ENCODE measurements at places on chromosomes 11 and 22.

GRCh38 chr11:83285771-83286528 is at the start of gene CCDC90B:
CCDC90B (minus strand) TSS chr11:83286367; CDS start chr11:83285972, 395 bp downstream.
- DNase-seq, result peak; percentile 96

GRCh38 chr22:35308480-35309021 is 8.9 kb downstream of the TOM1 start:
- DNase-seq, result no peak

DNA sequence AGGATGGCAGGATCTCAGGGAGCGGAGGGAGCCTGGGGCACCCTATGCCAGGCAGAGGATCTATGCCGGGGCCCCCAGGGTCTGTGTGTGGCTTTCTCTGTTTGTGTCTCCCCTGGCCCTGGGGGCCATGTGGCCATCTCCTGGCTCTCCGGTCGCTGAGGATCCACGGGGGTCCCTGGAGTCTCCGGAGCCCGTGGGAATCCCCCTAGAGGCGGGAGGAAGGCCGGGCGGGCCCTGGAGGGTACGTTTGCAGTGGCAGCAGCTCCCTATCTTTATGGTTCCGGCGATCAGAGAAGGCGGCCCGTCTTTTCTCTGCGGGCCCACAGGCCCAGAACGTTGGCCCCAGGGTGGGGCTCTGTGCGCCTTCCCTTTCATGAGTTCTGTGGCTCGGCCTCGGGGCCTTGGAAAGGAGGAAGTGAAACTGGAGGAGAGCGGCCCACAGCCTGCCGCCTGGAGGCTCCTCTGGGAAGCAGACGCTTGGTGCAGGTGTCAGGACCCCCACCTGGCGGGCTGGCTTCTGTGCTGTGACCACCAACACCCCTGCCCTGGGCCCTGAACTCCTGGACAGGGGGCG is 82.1 kb downstream of the KCNQ1 start:
- no peak for DNase-seq

DNA sequence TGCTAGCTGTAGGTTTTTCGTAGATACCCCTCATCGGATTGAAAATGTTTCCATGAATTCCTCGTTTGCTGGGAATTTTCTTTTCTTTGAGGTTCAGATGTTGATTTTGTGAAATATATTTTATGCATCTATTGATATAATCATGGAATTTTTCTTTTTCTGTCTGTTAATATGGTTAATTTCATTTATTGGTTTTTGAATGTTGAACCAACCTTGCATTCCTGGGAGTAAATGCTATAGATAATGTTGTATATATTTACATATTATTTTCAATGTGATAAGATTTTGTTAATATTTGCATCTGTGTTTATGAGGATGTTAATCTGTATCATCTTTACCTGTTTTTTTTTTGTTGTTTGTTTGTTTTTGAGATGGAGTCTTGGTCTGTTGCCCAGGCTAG is 10.6 kb upstream of the NDUFA6 start:
- no peak for DNase-seq

- DNase-seq, result peak; percentile 81
These were observed 27.1 kb downstream of the ARAP1 start for GRCh38 chr11:72724851-72725723.

GRCh38 chr22:49101225-49101624 is 726.4 kb downstream of the BRD1 start:
- no peak for DNase-seq

GRCh38 chr11:105969756-105970155 is 52.3 kb downstream of the MSANTD4 start:
- no peak for DNase-seq

DNA sequence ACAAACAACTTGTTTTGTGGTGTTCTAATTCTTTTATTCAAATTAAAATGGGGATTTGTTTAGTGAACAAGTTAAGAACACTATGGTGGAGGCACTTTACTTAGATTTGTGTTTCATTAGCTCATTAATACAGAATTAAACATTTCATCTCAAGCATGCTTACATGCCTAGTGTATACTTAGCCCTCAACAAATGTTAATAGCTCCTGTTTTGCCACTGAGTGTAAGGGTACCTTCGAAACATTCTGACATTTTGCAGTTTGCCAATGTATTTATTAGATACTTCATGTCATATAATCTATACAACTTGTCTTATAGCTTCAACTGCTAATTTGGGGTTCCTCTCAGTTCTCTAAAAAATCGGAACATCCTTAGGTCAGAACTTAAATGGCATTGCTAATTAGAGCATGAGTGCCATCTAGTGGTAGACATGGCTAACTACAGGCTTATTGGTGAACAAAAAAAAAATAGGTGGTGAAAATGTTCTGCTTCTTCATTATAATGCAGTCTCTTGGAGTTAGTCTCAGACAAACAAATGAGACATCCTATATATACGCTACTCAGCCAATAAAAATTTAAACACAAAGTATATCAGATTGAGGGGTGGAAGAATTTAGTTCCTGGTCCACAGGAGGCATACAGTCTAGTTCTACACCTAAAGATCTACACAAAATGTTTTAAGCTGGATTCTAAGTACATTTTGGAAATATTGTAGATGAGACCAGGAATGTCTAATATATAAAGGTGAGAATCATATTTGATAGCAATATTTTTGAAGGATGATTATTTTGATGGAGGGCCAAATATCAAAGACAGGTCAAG is 4.9 kb upstream of the CNTN5 start:
- DNase-seq, result peak; percentile 35

DNA sequence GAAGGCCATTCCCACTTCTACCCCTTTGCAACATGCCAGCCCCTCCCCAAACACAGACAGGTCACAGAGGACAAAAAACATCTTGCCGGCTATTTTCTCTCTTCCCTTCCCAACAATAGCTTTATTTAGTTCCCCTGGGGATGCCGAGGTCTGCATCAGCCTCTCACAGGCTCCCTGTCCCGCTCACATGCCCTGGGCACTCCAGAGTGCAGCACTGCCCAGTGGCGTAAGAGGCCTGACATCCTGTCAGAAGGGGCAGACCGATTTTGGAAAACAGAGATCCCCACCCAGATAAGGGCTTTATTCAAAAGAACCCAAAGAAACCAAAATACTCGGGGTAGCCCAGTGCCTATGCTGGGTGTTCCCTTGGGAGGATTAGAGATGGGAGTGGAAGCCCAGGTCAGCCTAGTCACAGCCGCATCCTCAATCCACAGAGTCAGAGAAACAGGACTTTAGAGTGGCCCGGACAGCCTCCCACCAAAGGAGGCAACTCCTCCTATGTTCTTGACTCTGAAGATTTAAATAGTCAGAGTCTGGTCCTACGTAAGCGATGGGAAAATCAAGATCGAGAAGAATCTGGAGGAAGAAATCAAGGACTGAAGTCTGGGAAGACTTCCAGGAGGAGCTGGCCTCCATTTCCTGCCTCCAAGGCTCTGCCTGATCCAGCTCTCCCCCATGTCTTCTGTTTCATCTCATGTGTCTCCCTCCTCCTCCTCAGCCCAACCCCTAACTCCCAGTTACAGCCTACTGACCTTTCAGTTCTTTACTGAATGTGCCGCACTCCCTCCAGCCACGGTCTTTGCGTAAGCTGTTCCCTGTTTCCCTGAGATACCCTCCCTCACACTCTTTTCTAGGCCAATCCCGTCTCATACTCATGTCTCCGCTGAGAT is 129.3 kb downstream of the FBXO7 start:
- no peak for DNase-seq

- no peak for DNase-seq
These were observed 1.7 kb upstream of the WEE1 start for GRCh38 chr11:9571763-9572115.

DNA sequence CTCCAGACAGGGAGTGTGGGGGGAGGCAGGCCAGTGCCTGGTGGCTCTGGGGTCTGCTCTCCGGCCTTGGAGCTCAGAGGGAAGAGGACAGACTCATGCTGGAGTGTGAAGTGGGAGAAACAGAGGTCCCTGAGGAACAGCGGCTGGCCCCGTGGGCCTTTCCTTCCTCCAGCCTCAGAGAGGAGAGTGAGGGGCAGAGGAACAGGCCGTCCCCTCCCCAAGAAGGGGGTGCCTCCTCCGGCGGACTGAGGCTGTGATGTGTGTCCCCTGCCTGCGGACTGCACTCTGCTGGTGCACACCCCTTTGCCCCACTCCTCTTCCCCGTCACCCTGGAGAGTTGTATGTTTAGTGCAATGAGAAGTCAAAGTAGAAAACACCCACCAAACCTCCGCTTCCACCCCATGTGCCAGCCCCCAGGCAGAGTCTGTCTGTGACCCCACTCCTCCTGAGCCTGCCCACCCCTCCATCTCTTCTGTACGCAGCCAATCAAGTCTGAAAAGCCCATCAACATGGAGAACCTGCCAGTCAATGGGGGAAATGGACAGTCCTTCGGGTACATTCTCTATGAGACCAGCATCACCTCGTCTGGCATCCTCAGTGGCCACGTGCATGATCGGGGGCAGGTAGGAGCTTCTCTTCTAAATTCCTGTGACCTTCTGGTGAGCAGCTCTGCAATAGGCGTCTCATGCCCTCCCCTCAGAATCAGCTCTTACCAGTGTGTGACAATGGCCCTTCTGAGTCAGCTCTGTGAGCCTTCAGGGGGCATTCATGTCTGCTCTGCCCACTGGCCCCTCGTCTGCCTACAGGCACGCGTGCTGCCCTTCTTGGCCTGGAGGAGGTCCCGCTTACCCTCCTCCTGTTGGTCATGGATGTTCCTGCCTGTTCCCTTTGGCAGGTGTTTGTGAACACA is 39.0 kb downstream of the GLB1L2 start:
- no peak for DNase-seq

DNA sequence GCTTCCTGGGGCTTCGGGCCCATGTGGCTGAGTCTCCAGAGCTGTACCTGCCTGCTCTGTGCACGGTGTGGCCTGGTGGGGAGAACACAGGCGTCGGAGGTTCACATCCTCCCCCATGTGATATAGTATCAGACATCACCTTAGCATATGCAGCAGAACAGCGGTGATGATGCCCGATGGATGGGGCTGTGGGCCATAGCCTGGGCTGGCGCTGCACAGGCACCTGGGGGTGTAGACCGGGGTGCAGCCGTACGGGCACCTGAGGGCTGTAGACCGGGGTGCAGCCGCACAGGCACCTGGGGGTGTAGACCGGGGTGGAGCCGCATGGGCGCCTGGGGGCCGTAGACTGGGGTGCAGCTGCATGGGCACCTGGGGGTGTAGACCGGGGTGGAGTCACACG is 29.2 kb downstream of the NADSYN1 start:
- DNase-seq, result no peak

GRCh38 chr11:111406589-111406988 is 27.5 kb upstream of the POU2AF1 start:
- DNase-seq, result no peak

DNA sequence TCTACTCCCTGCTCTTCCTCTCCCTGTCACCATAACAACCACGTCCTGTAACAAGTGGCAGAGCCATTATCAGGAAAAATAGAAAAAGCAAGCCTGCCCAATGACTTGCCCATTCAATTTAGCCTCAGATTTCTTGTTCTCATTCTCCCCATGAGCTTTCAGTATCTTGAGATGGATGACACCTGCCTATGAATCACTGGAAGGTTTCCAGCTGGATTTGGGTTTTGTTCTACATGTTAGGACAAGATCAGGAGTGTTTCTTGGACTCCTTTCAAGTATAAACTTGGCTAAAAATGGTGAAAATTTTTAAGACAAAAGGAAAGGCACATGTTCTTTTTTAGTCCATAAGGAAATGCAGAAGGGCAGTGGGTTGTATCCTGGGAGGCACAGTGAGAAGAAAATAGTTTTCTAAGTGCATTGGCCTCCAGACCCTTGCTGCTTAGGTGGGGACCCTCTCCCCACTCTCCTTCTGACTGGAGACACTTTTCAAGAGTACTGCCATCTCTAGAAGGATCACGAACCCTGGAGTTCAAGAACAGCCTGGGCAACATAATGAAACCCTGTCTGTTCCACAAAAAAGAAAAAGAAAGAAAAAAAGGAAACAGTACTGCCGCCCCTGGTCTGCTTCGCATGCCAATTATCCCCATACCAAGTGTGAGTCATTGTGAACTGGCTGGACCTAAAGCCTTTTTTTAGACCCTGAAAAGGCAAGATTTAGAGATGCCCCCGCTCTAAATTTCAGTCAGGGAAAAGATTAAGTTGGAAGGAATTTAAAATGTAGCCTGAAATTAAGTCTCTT is 51.0 kb downstream of the MTNR1B start:
- DNase-seq, result no peak

GRCh38 chr11:88179141-88179540 is 3.9 kb upstream of the RAB38 start:
- DNase-seq, result peak; percentile 91

DNA sequence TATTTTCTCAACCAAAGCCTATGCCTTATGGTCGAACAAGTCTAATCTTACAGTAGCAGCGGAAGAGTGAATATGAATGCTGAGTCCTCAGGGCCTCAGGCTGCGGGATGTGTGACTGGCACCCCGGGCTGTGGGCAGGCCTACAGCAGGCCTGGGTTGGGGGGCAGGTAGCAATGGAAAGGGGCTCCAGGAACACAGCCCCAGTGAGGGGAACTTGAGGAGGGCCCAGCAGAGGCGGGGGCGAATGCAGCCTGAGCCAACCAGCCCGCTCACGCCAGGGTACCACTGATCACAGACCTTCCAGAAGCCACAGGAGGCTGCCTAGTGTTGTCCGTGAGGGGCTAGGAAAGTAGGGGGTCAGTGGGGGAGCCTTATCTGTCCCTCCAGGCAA is 11.3 kb upstream of the CD5 start:
- DNase-seq, result no peak

- peak; percentile 24 for DNase-seq
These were observed 79.0 kb downstream of the AASDHPPT start for GRCh38 chr11:106156290-106156937.

DNA sequence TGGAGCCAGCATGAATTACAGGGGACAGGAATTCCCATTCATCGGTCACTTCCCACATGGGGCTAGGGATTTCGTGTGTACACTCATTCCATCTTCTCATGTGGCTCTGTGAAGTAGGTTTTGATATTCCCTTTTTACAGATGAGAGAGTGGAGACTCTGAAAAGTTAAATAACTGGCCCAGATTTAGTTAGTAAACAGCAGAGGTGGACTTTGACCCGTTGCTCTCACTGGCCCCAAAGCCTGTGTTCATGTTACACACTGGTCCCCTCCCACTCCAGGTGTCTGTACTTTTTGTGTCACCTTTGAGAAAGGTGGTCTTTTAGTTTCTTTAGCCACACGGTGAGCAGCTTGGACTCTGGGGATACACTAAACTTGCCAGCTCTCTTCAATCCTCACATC is 108.5 kb downstream of the MICAL2 start:
- DNase-seq, result no peak

DNA sequence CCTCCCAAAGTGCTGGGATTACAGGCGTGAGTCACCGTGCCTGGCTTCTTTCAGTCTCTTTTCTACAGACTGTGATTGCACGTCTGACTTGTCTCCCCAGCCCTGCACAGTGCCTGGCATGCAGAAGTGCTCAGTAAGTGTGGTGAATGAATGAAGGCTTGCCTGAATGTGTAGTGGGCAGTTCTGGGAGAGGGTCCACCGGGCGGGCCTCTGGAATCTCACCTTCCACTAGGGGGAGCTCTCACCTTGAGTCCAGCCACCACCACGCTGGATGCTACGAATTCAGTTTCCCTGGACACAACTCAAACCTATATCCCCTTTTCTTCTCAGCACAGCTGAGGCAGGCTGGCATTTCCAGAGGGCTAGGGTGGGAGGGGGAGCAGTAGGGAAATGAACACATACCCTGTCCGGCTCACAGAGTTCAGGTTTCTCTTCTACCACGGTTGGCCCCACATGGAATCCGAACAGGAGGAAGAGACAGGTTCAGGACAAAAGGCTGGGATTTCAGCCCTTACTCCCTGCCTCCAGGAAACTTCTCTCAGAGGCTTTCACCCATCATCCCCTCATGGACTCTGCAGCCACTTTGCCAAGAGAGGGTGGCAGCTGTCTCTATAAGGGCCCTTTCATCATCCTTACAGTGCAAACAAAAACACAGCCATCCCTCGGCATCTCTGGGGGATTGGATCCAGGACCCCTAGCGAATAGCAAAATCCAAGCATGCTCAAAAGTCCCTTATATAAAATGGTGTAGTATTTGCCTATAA is 86.8 kb downstream of the NECTIN1 start:
- peak; percentile 18 for DNase-seq

All from activated CD4-positive, alpha-beta T cell treated with anti-CD3 and anti-CD28 coated beads, Interleukin-2, amount 50 U/mL, for 16 hours (primary cell).